Inflammatory macrophage treated with lipopolysaccharide for 4 hours (primary cell): ENCODE measurements at places on chromosomes 1 and 21.

- no peak for DNase-seq
Measured at GRCh38 chr1:183830389-183830788, 25.5 kb downstream of the RGL1 start.

GRCh38 chr1:213291526-213291925 is 240.5 kb downstream of the RPS6KC1 start:
- DNase-seq = peak; percentile 45

GRCh38 chr1:236288620-236288976 is 6.8 kb upstream of the ERO1B start:
- no peak for DNase-seq

DNA sequence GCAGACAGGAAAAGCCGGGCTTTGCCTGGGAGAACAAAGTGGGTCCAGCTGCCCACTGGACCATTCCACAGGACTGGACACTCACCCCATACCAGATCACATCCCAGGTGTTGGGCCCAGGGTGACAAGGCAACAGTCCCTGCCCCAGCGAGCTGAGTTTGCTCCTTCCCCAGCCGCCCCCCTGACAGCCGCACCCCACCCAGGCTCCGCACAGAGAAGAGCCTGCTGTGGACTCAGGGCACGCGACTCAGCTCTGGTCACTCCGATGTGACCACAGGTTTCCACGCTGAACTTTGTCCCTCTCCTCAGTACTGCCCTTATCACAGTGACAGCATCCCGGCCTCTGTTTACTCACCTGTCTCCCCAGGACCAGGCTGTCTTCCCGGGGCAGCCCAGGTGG is 1.2 kb downstream of the BMP8B start:
- DNase-seq = no peak

DNA sequence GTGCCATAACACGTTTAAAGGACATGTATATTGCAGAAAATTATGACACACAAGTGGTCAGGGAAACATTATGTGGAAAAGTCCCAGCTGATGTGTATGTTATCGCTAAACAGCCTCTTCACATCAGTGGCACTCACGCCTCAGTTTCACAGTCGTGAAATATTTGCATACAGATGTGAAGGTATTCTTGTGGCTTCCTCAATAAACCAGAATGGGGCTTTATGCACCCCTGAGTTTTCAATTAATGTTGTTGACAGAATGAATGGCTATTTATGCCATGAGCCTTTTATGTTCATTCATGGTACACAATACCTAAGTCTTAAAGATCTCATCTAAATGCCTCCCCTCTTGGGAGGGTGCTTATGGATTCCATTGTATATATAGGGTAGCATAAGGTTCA is 202.1 kb upstream of the ADGRL2 start:
- DNase-seq = no peak

DNA sequence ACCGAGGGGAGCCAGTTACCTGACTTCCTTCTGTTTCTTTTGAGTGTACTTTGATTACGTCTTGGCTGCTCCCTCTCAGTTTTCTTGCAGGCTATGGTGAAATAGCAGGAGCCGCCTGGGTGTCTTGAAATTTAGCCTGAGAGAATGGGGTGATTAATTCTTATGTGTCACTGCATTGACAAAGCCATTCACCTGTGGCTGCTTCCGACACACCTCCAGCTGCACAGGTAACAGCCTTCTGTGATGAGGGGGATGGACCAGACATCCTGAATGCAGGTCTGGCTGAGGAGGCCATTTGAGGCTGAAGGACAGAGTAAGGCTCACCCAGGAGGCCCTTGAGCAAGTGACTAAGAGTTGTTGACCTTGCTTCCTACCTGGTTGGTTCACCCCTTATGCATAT is 16.5 kb downstream of the CACNA1E start:
- no peak for DNase-seq

DNA sequence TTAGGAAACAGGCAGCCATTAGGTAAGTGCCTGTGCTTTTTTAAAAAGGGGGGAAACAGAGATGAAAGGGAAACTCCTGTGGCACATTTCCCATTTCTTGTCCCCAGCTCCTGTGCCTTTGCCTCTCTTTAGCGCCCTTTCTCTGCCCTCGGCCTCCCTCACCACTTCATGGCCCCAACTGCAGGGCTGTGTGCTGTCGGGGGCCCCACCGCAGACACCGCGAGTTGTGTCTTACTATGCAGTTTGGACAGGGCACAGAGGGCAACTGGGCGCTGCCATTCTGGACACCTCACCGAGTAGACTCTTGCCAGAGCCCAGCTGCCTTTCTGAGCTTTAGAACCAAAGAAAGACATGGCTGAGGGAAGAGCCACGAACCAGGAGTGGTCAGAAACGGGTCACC is 93.7 kb upstream of the LPGAT1 start:
- DNase-seq = no peak

GRCh38 chr1:119347858-119348257 is 20.7 kb upstream of the HAO2 start:
- peak; percentile 44 for DNase-seq

DNA sequence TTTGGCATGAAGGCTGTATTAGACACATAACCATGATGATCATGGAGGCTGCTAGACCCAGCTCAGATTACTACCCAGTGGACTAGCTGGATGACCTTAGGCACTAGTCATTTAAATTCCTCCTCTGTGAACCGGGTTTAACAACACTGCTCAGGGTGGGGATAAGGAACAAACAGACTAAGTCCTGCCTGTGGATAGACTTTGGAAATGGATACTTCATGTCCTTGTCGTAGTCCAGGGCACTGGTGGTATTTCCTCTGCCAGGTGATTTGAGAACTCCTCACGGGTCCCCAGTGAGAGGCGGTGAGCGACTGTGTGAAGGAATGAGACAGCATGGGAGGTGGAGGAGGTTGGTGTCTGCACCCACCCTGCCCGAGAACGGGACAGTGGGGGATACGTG is 72.9 kb upstream of the SELENON start:
- no peak for DNase-seq

DNA sequence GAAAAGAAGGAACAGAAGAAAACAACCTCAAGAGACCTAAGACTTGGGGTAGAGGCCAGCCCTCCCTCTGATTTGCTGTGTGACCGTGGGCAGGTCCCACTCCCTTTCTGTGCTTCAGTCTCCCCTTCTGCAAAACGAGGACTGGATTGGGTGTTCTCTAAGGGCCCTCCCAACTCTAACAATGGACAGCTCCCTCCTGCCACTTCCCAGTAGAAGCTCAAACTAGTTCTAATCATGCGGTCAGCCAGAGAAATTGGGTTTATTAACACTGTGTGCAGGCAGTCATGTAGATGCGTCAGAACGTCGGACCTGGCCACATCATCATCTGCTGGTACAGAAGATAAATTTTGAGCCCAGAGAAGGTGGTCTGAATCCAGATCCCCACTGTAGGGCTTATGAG is 1.6 kb upstream of the PADI4 start:
- no peak for DNase-seq

DNA sequence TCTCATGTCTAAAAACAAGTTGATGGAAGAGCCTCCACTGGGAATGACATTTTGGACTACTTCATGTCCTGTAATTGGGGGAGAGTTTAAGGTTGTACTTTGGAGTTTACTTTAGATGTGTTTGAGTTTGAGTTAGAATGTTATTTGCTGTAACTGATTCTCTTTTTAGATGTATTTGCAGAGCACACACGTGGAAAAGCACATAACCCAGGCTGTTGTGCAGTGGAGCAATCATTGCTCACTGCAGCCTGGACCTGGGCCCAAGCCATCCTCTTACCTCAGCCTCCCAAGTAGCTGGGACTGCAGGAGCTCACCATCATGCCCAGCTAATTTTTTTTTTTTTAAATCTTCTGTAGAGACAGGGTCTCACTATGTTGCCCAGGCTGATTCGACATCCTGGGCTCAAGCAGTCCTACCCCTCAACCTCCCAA is 36.7 kb upstream of the SH3D21 start:
- no peak for DNase-seq
